Activated naive CD4-positive, alpha-beta T cell treated with anti-CD3 and anti-CD28 coated beads, Interleukin-2, amount 50 U/mL, for 16 hours (primary cell): ENCODE measurements at places on chromosomes 11 and 22.
A peak's percentile ranks its signal among the peaks of the same experiment; 100 is the strongest.

- DNase-seq = no peak
Measured at GRCh38 chr11:102615077-102615893, 9.8 kb downstream of the MMP20 start.

GRCh38 chr22:46738647-46739093 is 618 bp upstream of the CERK start:
- peak; percentile 34 for DNase-seq

- no peak for DNase-seq
Measured at GRCh38 chr11:122832721-122833470, 5.4 kb upstream of the CRTAM start.

DNA sequence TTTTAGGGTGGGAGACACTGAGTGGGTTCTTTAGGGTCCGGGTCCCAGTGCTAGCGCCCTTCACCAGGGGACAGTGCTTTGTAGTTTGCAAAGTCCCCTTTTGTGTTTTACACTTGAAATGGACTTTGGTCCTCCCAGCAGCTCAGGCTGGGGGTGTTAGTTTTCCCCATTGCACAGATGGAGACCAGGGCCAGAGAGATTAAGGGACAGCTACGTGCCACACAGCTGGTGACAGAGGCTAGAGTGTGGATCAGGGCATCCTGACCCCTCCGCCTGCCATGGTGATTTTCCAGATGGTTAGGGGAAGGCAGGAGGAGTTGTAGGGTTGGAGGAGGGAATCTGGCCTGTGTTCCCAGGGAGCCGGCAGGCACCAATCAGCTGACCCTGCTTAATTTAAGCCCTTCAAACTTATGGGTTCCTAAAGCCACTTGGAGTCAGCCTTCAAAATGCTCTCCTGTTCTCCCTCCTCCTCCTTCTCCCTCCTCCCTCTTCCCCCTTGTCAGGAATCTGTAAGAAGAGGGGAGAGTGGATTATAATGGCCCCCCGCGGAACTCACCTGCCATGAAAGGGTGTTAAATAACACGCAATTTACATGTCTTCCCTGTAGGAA is 22.5 kb upstream of the MPPED1 start:
- DNase-seq = no peak

DNA sequence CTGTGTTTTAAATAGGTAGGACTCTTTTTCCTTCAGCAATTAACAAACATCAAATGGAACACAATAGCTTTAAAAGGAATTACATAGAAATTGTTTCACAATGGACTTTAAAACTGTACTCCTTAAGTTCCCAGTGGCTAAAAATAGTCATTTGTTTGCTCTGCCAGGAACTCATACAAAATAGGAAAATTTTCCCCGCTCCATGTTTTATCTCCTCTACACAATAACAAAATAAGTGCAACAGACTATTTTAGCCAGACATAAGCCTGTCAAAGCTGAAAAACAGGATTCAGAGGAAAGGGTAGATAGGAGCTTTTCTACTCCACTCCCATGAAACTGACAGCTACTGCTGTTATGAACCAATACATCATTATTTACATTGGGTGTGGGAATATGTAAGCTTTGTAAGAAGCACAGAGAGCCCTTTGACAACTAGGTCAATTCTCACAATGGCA is 90.1 kb downstream of the STK33 start:
- DNase-seq = no peak

GRCh38 chr11:4830346-4830745 is 9.2 kb downstream of the OR51F2 start:
- no peak for DNase-seq

DNA sequence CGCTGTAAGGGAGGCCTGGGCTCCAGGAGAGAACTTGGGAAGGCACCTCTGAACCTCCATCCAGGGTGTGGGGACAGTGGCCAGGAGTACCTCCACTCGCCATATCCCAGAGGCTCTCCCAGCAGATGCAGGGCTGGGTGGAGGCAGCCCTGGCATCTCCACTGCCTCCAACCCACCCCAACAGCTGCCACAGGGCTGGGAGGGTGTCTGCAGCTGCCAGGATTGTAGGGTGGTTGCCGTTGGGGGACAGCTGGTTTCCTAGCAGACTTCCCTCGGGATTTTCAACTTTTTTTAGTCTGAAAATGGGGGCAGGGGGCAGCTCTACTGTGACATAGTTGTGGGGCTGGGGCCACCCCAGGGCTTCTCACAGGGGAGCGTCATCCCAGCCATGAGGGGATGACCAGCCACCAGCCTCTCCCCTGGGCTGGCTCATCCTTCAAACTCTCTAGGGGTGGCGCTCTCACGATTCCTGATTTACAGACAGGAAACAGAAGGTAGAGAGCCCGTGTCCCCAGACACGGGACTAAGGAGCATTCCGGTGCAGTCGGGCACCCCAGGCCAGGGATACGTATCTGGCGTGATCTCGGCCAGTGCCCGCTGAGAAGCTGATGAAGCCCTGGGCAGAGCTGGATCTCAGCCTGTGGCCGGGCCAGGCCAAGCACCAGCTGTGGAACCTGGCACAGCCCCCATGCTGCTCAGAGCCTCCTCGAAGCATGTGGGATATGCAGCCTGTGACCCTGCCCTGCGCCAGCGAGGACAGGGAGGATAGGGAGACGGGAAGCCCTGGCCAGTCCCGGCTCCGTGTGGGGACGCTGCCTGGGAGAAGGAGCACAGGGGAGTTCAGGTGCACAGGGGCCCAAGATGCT is 9.9 kb downstream of the PRR5 start:
- DNase-seq = no peak

GRCh38 chr22:49705972-49706352 is 121.7 kb downstream of the BRD1 start:
- no peak for DNase-seq

GRCh38 chr22:48923996-48924395 is 903.7 kb downstream of the BRD1 start:
- no peak for DNase-seq

- no peak for DNase-seq
Measured at GRCh38 chr11:50278756-50279155, 246.1 kb downstream of the OR4C45 start.

DNA sequence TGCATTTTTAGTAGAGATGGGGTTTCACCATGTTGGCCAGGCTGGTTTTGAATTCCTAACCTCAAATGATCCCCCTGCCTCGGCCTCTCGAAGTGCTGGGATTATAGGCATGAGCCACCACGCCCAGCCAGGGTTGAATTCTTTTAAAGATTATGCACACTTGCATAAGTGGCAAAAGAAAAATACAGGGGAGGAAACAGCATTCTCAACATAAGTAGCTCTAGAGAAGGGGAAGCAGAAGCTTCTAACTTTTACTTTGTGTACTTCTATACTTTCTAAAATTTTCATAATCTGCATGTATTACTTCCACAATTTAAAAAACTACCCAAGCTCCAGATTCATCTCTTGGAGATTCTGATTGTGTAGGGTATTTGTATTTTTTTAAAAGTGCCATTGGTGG is 108.0 kb downstream of the SLC1A2 start:
- DNase-seq = no peak

DNA sequence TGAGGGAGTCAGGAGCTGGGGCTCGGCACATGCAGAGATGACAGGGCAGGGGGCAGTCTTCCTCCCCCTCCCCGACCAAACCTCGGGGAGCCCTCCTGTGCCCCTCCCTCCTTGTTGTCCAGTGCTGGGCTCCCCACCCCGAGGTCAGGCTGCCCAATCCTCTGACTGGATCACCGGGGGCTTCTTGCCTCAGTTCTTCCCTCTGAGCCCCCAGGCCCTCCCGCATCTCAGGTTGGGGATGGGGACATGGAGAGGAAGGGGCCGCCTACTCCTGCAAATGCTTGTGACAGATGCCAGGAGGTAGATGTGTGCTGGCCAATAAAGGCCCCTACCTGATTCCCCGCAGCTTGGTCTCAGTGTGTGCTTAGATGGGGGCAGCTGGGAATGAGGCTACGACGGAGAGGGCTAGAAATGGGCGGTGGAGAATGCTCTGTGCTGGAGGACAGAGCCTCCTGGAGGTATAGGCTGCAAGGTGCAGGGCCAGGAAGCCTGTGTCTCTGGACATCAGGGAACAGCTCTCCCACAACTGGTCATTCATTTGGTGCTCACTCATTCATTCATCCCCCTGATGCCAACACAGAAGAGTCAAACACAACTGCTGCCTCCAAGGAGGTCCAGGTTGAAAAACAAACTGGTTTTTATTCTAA is 8.4 kb downstream of the RHBDD3 start:
- DNase-seq = no peak

DNA sequence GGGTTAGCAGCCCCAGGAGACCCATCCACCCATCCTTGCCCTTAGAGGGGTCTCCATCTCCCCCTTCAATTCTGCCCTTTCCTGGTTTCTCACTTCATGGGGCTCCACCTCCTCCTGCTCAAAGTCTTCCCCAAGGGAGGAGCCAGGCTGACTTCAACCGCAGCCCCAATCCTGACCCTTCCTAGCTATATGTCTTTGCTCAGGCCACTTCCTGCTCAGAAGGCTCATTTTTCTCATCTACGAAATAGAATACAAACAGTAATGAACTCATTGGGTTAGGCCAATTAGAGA is 24.5 kb downstream of the POU2AF1 start:
- no peak for DNase-seq

GRCh38 chr22:35726398-35726797 is 8.7 kb downstream of the APOL5 start:
- DNase-seq = no peak

- DNase-seq = no peak
Measured at GRCh38 chr22:23121424-23121823, 20.4 kb downstream of the RSPH14 start.

DNA sequence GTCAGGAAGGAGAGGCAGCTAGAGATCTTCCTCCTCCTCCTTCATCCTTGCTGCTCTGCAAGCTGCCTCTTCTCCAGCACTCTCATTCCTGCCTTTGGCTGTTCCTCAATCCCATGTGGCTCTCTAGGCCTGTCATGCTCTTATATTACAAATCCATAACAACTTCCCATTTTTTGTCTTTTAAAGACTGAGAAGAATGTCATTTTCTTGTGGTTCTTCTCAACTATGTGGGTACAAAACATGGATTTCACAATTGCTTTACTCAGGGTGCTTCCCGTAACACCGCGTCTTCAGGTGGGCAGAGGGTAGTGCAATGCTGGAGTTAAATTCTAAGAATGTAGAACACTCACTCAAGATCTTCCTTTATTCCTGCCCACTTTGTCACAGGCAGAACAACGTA is 6.8 kb upstream of the CAT start:
- no peak for DNase-seq

GRCh38 chr11:13216711-13217075 is 60.9 kb upstream of the BMAL1 start:
- DNase-seq = no peak

DNA sequence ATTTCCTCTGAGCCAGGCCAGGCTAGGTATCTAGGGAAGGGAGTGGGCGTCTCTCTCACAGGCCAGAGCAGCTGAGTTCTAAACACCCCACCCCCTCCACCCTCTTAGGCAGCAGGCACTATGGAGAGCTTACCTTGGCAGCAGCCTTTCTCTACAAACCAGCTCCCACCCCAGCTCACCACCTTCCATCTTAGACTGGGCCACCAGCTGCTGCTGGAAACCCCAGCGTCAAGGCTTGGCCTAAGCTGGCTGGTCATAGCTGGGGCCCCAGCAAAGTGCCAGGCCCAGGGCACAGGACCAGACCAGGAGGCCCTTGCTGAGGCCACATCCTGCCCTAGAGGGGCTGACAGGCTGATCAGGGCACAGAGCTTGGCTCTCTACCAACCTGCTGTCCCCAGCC is 20.2 kb downstream of the SLC22A12 start:
- DNase-seq = no peak

- peak; percentile 42 for DNase-seq
Measured at GRCh38 chr11:46918083-46918787, at the start of gene LRP4. Gene LRP4 (minus strand): TSS chr11:46918550. CDS start chr11:46918379, 171 bp downstream.

DNA sequence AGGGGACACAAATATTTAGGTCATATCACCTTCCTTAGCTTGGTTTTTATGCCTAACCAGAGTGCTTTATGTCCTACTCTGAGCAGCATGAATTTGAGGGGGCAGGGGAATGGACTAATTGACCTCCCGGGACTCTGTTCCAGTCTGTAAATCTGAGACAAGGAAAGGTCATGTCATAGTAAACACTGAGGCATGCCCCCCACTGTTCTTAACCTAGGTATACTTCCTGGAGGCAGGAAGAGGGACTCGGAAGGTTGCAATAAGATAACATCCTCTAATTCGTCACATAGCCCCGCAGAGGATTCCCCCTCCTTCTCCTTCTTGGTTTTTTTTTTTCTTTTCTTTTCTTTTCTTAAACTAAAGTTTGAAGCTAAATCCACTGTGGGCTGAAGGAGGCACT is 540.3 kb upstream of the CADM1 start:
- no peak for DNase-seq

DNA sequence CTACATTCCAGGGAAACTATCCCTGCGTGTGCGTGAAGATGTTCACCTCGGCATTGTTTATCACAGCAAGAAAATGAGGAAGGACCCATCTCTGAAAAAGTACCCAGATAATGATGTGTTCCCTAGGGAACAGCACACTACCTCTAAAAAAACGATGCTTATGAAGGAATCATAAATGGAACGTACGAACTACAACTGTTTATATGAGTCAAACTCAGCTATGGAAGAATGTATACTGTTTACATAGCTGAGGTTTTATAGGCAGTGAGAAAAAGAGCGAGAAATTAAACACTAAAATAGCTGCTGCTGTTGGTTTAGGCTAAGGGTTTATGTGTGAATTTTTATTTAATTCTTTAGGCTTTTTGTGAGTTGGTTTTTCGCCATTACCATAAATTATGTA is 48.9 kb downstream of the APOL1 start:
- no peak for DNase-seq

- DNase-seq = no peak
Measured at GRCh38 chr22:30864441-30865420, 103.8 kb downstream of the MORC2 start.

DNA sequence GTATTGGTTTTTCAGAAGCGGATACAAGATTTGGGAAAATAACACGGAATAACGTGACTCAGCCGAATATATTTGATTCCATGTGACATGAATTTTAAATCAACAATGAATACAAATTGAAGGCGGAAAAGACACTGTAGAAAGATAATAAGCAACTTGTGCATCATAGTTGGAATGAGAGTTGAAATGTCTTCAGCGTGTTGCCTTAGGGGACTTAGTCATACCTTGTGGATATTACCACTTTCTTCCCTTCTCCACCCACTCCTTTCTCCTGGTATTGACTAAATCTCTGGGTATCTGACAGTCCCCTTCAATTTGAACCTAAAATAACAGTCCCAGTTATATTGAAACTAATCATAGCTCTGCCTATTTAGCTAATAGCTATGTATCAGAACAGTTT is 2373.1 kb upstream of the RAG2 start:
- DNase-seq = no peak

GRCh38 chr11:122031813-122032212 is 84.2 kb downstream of the BLID start:
- no peak for DNase-seq

DNA sequence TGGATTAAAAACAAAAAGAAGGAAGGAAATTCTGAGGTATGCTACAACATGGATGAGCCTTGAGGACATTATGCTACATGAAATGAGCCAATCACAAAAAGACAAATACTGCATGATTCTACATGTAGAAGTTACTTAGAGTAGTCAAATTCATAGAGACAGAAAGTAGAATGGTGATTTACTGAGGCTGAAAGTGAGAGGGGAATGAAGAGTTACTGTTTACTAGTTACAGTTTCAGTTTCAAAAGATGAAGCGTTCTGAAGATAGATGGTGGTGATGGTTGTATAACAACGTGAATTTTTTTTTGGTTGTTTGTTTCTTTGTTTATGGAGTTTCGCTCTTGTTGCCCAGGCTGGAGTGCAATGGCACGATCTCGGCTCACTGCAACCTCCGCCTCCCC is 9.5 kb downstream of the OR5P2 start:
- DNase-seq = no peak

- DNase-seq = no peak
Measured at GRCh38 chr11:71327156-71328085, 75.0 kb upstream of the SHANK2 start.
